Calu3 (cell line): ENCODE measurements at places on chromosomes 7 and 10. TPM values are rescaled to one million over a fixed set of nuclear protein-coding genes. Genes with fewer than 3 reads are reported as not detected.
A peak's percentile ranks its signal among the peaks of the same experiment; 100 is the strongest.

GDF10 gene
- total RNA-seq: not detected in 2 replicates

WDR86 gene
- total RNA-seq: not detected in 2 replicates

HELLS gene
- total RNA-seq: 53.5 and 63.3 TPM in 2 replicates

DNA sequence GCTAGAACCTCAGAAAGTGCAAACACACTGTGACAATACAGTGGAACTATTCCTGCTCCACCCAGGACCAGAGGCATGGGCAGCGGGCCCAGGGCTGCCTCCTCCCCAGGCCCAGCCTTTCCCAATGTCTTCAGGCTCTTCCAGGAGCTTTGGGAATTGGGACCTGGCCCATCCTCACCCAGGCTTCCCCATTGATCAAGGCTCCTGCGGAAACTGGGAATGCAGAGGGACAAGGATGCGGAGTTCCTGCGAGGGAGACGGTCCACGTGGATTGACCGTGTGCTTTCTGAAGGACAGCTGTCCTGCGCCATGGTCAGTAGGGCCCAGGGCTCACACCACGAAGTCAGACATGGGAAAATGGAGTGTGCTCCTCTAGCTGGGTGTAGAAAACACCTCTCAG lies 56.6 kb downstream of the CSGALNACT2 start:
- no peak overlapping the region for H3K27ac ChIP-seq
- DNase-seq: no peak
- H3K4me3 ChIP-seq: no peak overlapping the region

DNA sequence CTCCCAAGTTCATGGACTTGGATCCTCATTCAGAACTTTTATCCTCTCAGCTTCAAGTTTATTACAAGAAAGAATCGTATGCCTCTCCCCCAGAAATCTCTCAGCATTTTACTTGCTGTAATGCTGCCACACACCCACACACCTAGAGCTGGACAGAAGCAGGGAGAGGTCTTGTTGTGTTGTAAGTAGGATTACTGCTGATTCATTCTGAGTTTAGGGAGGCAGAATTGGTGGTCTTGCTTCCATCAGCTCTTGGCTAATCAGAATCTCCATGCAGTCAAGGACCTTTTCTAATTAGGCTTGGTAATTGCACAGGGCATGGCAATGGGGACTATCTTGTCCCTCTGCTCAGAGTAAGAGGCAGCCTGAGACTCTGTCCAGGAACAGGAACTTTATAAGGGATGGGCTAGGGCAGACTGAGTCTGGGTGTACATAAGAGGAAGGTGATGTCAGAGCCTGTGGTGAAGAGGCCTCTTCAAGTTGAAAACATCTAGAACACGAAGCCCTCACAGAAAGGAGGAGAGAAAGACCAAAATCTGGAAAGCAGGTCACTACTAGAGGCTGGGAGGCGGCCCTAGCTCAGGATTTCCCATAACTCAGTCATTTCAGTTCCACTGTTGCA lies 7.0 kb upstream of the PTPRE start:
- no peak overlapping the region for H3K4me3 ChIP-seq
- DNase-seq: no peak
- no peaks in the 10 kb centered on the region for H3K4me1 ChIP-seq
- no peaks in the 10 kb centered on the region for H3K27me3 ChIP-seq

GRCh38 chr7:36393826-36394225 lies 4.2 kb downstream of the ANLN start:
- H3K27me3 ChIP-seq: no peaks in the 10 kb centered on the region
- H3K4me1 ChIP-seq: peaks cover 61% of the 10 kb centered on the region
- H3K36me3 ChIP-seq: peaks cover 75% of the 10 kb centered on the region
- peak; percentile 43 for DNase-seq
- peak overlapping the region; percentile 82 for H3K4me3 ChIP-seq

DNA sequence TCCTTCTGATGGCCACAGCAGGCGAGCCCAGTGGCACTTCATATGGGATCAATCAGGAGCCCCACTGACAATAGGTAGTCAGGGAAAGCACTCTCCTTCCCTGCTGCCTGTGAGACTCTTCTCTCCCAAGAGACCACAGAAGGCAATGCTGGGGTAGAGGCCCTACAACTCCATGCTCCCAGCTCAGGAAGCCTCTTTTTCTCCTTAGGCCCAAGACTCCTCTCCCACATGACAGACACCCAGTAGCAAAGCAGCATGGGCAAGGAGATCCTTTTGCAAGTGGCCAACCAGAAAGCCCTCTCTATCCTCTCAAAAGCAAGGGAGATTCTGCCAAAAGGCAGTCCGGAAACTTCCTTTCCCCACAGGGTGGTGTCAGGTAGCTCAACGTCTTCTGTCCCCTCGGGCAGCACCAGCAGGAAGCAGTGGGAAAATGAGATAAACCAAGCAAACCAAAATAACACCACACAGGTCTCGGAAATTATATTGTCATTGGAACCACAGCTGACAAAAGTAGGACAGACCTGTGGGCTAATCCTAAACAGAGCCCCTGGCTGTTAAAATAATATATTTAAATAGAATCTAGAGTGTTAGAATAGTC lies 172.7 kb upstream of the GDF10 start:
- no peak overlapping the region for H3K4me3 ChIP-seq
- H3K36me3 ChIP-seq: no peaks in the 10 kb centered on the region
- no peaks in the 10 kb centered on the region for H3K4me1 ChIP-seq
- DNase-seq: no peak
- H3K27me3 ChIP-seq: no peaks in the 10 kb centered on the region
